ENCODE measurements at places on chromosomes 4 and X.

GRCh38 chr4:114694770-114695169 lies 96.2 kb downstream of the UGT8 start:
- peak; percentile 57 for DNase-seq

DNA sequence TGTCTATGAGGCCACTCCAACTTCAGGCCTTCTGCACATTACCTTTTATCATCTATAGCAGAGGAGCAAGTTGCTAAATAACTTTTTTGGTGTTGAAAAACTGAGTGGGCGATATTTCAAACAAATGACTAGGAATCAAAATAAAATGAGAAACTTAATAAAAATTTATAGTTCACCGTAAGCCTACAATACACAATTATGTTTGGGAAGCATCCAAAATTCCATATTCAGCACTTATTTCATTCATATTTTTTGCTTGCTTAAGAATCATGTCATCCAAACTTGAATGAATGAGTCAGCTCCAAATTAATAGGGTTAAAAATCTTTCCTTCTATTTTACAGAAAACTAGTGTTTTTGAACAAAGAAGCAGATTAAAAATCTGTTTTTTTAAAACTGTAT lies 119.1 kb downstream of the SH3RF1 start:
- peak; percentile 82 for DNase-seq

DNA sequence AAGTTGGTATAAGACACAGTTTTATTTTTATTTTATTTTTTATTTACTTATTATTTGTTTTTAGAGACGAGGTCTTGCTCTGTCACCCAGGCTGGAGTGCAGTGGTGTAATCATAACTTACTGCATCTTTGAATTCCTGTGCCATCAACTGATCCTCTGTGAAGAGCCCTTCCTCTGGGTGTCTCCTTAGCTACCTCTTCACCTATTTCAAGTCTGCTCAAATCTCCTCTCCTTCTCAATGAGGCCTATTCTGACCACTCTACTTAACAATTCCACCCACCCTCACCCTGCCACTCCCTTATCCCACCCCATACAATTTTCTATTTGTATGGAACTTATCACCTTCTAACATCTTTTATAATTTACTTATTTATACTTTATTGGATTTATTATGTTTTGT lies 183.4 kb downstream of the PPP3CA start:
- no peak for DNase-seq

GRCh38 chrX:133007458-133007857 lies 49.0 kb upstream of the HS6ST2 start:
- no peak for DNase-seq

DNA sequence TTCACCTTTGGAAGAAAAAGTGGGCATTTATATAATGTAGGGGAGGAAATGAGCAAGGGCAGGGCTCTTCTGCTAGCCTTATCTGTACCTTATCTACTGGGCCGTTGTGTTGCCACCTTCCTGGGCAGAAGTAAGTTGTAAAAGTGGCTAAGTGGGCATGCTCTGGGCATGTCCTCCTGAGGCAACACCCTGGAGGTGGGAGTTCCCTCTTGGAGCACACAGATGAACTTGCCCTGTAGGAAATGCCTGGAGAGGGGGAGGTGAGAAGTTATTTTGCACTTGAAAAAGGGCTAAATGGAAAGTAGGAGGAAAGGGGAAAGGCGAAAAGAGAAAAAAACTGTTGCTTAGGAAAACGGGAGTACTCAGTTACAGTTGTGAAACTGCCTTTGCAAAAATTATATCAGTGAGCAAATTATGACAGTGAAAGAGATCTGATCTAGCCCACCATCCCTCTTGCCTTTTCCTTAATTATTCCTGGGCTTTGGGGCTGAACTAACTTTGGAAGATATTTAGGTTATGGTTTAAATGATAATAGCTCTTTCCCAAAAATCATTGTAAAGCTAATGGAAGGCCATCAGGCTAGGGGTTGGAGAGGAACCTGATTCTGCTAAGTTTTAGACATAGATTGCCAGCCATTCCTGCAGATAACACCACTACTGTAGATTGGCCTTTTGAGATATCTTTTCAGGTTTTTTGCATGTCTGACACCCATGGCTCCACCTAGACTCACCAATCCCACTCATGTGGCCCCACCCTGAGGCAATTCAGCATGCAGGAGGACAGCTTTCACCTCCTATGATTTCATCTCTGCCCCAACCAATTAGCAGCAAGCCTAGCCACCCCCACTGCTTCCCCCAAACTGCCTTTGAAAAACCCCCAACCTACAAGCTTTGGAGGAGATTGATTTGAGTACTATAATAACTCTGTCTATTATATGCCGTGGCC lies 20.5 kb upstream of the ZNF81 start:
- peak; percentile 3 for DNase-seq

DNA sequence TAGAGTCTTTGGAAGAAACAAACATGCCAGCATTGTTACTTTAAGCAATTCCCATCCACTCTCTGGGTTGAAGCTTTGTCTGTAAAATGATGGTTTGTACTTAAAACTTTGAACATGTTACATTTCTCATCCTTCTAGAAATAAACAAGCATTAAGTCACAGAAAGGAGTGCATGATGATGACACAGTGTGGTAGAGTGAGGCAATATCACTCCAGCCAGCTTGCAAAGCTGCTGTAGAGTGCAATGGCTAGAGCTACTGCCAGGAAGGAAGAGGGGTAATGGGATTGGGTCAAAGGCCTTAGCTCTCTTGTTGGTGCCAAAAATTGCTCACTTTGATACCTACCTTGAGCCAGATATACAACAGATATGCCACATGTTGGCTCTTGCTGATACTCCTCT lies 12.3 kb upstream of the ENOX2 start:
- peak; percentile 38 for DNase-seq

DNA sequence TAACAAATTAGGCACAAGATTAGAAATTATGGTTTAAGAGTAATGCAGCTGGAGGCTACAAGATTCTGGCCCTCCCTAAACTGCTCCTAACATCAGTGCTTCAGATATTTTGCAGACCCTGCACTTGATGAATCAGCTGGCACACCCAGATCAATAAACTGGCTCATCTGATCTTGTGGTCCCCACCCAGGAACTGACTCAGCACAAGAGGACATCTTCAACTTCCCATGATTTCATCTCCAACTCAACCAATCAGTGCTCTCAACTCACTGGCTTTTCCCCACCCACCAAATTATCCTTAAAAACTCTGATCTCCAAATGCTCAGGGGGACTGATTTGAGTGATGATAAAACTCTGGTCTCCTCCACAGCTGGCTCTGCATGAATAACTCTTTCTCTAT lies 21.7 kb upstream of the TMEM33 start:
- DNase-seq: no peak

DNA sequence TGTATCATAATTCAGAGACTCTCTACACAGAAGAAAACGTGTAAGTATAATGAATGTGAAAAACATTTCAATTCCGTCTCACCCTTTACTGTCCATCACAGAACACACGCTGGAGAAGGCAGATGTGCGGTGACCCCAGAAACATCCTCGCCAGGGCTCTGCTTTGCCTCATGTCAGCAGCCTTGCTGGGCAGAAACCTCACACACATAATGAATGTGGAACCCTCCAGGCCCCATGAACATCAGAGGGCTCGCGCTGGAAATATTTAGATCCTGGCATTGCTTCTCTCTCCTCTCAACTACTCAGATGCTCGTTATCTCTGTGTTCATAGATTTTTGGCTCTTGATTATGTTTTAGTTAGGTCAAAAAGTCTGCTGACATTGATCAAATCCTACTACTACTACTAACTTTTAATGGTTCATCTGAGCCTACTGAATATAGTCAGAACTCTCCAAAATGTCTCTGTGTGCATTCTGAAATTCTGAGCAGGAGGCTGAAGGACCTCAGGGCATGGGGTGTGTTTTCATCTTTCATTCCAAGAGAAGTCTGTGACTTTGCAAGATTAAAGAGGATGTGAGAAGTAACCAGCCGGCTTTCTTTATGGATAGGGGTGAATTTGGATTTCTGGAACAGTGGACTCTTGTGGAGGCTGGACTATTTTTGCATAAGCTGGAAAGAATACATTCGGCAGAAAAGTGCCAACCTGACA lies 27.0 kb downstream of the SMIM43 start:
- DNase-seq: no peak

DNA sequence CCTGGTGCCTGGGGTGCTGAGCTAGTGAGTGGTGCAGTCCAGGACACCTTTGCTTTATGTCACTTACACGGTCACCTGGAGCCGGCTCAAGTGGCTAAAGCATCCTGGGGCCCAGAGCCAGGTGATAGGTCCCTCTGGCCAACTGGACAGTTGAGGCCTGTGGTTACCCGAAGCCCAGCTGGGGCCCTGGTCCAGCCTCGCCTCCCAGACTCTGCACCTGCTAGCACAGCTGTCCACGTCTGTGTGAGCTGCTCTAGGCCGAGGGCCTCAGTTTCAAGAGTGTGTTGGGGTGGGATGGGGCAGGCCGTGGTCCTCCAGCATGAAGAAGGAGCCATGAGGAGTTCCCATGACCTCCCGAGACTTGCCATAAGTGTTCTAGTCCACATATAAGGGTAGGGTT lies 7.7 kb upstream of the ADD1 start:
- no peak for DNase-seq

DNA sequence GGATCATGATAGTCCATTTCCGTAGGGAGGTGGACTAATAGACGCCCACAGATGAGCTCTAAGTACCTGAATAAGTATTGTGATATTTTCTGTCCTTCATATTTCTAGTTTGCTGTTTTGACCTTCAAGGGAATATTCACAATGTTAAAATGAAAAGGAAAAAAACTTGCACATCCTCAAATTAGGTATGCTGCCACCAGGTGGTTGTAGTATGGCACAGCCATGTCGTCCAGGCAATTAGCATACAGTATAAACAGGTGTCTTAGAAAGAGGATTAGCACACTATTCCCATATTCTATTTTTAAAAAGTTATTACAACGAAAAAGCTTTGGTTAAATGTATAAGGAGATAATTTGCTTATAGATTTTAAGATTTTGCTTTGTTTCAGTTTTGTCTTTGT lies 802.0 kb downstream of the RPA4 start:
- DNase-seq: peak; percentile 55

DNA sequence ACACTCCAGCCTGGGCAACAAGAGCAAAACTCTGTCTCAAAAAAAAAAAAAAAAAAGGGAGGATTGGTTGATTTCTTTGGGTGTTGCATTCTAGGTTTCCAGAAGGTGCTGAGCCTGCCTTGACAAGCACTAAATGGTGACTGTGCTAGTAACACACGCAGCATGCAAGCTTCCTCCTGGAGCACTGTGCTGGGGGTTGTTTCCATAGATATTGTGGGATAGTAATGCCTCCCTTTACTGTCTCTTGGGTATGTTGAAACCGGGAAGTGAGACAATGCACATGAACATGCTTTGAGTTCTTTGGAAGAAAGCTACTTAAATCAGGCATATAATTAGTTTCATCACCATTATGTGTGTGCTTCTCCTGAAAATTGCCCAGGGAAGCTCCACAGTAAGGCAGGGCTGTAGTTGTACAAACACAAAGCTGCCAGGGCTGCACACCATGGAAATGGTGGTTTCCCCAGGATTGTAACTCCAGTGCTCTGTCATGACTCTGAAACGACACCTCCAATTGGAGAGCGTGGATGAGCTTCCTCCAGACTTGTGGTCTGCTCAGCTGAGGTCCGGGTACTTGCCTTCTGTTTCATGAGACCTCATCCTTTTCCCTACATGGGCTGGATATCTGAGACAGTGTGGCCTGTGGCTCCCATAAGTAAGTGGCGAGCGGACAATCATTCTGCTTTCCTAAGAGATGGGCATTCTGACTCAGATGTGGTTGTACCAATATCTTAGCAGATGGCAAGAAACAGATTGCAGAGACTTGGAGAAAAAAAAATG lies 31.5 kb upstream of the STOX2 start:
- DNase-seq: no peak

GRCh38 chrX:29858714-29859113 lies 356.6 kb upstream of the MAGEB2 start:
- peak; percentile 17 for DNase-seq

DNA sequence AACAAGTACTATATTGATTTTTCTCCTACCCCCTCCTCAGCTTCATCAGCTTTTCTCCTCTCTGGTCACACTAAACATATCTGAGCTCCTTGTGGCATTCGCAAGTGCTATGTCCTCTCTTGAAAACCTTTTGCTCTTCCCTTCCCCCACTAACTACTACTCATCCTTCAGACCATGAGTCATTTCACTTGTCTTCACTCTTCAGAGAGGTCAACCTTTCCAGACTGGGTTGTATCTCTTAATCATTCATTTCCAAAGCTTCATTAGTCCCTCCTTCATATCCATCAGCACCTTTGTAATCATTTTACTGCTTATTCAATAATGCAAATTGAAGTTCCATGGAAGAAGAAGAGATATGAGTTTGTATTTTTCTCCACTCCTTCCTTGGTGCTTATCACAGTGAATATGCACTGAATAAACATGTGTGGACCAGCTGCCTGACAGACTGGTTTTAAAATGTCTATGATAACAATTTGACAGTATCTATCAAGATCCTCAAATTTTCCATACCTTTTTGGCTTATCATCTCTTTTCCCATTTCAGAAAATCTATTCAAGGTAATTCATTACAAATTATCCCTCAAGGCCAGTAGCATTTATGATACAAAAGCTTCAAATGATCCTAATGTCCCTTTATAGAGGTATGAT lies 28.4 kb downstream of the DDX60L start:
- DNase-seq: peak; percentile 88

GRCh38 chr4:24720436-24720835 lies 74.9 kb upstream of the SOD3 start:
- peak; percentile 22 for DNase-seq

GRCh38 chr4:142226014-142226413 lies 589.6 kb downstream of the IL15 start:
- no peak for DNase-seq

DNA sequence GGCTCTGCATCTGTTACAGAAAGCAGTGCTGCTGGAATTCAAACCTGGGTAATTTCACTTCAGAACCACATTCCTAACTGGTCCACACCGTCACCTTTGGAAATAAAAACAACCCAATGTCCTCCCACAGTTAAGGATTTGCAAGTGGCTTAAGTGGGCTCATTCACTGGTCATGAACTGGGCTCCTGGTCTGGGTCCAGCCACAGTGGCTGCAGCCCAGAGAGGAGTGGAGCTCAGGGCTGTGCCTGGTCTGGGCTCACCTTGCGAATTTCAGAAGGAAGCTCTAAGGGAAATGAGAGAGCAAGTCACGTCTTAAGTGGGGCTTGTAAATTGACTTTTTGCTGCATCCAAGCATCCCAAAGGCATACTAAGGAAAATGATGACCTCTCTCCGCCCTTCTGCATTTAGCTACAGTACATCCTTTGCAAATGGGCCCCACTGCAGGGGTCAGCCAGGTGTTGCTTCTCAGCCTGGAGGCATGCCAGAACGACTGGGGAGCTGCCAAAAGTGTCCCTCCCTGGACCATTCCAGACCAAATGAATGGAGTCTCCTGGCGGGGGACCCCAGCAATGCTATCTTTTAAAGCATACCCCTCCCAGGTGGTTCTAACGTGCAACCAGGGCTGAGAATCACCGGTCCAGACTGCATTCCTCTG lies 25.6 kb upstream of the CRMP1 start:
- DNase-seq: no peak

Data from cardiac fibroblast (primary cell).